ENCODE measurements at places on chromosomes 4 and X.

- DNase-seq, result no peak
Observed at GRCh38 chr4:130675266-130675665, 1579.3 kb downstream of the C4orf33 start.

- no peak for DNase-seq
Observed at GRCh38 chr4:87069037-87069742, 134.4 kb downstream of the AFF1 start.

GRCh38 chrX:138710866-138711341 is 613 bp downstream of the FGF13 start:
- no peak for DNase-seq

DNA sequence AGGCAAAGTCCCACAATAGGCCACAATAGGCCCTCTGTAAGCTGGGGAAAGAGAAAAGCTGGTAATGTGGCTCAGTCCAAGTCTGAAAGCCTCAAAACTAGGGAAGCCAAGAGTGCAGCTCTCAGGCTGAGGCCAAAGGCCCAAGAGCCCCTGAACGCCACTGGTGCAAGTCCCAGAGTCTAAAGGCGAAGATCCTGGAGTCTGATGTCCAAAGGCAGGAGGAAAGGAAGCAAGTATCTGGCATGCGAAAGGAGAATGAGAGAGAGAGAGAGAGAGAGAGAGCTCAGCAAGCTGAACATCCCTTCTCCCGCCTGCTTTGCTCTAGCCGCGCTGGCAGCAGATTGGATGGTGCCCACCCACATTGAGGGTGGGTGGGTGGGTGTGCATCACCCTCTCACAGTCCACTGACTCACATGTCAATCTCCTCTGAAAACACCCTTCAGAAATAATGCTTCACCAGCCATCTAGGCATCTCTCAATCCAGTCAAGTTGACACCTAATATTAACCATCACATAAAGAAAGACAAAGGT is 30.9 kb upstream of the ELF2 start:
- no peak for DNase-seq

DNA sequence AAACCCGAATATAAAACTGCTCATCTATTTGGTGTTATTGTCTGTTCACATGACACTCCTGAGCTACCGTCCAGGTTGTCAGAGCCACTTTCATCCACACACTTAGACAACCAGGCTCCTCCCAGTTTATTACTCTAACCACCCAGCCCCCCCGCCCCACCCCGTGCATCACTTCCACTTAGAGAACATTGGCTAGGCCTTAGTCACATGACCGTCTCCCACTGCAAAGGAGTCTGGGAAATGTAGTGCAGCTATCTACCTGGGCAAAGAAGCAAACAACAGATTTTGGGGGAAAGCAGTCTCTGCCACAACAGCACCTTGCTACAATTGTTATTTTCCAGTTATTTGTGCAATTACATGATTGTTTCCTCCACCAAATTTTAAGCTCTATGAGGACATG is 57.6 kb upstream of the RBPJ start:
- peak; percentile 74 for DNase-seq

GRCh38 chr4:2350982-2351381 is 67.5 kb downstream of the ZFYVE28 start:
- no peak for DNase-seq

DNA sequence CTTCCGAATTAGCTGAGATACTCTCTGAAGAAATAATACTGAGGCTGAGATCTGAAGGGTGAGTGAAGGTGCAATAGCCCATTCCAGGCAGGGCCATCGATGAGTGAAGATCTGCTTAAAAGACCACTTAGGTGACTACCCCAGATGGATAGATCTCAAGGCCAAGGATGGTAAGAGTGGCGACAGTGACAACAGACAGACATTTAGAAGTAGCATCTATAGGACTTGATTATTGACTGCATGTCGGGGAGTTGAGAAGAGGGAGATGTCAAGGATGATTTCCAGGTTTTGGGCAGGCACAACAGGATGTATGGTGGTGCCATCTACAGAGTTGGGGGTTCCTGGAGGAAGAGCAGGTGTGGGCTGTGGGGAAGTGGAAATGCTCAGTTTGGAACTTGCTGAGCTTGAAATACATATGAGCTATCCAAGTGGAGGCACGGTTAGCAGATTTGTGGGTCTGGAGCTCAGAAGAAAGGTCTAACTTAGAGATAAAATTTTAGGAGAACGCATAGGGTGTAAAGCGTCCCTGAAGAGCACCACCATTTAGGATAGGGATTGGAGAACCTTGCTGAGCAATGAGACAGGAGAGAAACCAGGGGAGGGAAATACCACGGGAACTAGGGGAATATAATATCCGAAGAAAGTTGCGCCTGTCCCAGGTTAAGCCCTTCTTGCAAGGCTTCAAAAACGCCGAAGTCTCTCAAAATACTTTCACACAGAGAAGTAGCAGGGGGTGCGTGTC is 688 bp downstream of the UFSP2 start:
- no peak for DNase-seq

DNA sequence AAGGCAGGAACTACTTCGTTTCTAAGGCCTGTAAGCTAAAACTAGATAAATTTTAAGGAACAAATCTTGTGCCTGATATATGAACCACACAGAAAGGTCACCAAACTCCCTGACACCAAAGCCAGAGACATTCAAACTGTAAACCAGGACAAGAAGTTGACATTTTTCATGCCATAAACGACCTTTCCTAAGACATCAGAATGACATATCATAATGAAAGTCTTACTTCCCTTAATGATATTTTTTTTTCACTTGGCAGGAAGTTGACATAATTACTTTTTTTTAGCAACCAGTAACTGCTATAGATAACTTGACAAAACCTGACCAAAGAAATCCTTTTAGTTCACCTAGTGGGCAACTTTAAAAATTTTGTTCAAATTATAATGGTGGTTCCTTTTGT is 231.5 kb upstream of the AGTR2 start:
- no peak for DNase-seq

- DNase-seq, result no peak
Observed at GRCh38 chrX:105515561-105515960, 295.1 kb upstream of the TEX13A start.

DNA sequence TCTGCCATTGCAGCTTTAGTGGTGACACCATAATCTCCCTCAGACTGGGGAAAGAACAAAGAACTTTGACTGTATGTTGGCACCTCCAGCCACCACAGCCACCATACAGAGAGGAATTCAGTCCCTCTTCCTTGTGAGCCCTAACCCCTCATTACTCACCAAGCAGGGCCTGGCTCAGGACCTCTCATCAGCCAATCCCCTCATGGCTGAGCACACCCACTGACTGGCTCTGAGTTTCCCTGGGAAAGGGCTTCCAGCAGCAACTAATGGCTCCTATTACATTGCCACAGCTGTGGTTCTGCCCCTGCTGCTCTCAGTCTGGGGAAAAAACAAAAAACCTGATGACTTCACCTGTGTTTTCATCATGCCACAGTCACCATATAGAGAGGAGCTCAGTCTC is 1482.6 kb downstream of the FAM133A start:
- no peak for DNase-seq

- no peak for DNase-seq
Observed at GRCh38 chrX:51332188-51332942, at the start of gene NUDT10. TSS of gene NUDT10 (plus strand) at chrX:51332822. CDS start at chrX:51332966, 144 bp downstream.

All from K562 (cell line).